ENCODE measurements at places on chromosomes 1 and 21.

GRCh38 chr1:156270314-156270713, 12.3 kb downstream of the SMG5 start:
- DNase-seq = no peak

GRCh38 chr1:119968068-119968492, 71.8 kb upstream of the ADAM30 start:
- DNase-seq = no peak

GRCh38 chr1:7366955-7367665, 404.0 kb upstream of the VAMP3 start:
- DNase-seq = no peak

GRCh38 chr1:70719154-70719553, 308.1 kb downstream of the CTH start:
- no peak for DNase-seq

- no peak for DNase-seq
Observed at GRCh38 chr1:175211656-175212055, 19.1 kb upstream of the KIAA0040 start.

GRCh38 chr1:84298328-84298683, 3.2 kb upstream of the SAMD13 start:
- DNase-seq = no peak

GRCh38 chr1:177007437-177008161, 156.9 kb downstream of the ASTN1 start:
- no peak for DNase-seq
